ENCODE measurements at places on chromosomes 11 and 22.

GRCh38 chr11:22346282-22346681, 8.1 kb downstream of the SLC17A6 start:
- DNase-seq, result no peak

- DNase-seq, result no peak
Measured at GRCh38 chr11:134920851-134921608, 509.0 kb upstream of the B3GAT1 start.

- DNase-seq, result no peak
Measured at GRCh38 chr11:84419616-84420015, 1133.4 kb upstream of the CCDC90B start.

GRCh38 chr11:117972629-117973502, 13.3 kb upstream of the IL10RA start:
- DNase-seq, result no peak

DNA sequence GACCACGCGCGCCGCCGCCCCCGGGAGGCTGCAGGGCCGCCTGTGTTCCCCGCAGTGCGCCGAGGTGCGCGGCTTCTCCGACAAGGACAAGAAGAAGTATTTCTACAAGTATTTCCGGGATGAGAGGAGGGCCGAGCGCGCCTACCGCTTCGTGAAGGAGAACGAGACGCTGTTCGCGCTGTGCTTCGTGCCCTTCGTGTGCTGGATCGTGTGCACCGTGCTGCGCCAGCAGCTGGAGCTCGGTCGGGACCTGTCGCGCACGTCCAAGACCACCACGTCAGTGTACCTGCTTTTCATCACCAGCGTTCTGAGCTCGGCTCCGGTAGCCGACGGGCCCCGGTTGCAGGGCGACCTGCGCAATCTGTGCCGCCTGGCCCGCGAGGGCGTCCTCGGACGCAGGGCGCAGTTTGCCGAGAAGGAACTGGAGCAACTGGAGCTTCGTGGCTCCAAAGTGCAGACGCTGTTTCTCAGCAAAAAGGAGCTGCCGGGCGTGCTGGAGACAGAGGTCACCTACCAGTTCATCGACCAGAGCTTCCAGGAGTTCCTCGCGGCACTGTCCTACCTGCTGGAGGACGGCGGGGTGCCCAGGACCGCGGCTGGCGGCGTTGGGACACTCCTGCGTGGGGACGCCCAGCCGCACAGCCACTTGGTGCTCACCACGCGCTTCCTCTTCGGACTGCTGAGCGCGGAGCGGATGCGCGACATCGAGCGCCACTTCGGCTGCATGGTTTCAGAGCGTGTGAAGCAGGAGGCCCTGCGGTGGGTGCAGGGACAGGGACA, 2.7 kb downstream of the NLRP6 start:
- DNase-seq, result no peak

DNA sequence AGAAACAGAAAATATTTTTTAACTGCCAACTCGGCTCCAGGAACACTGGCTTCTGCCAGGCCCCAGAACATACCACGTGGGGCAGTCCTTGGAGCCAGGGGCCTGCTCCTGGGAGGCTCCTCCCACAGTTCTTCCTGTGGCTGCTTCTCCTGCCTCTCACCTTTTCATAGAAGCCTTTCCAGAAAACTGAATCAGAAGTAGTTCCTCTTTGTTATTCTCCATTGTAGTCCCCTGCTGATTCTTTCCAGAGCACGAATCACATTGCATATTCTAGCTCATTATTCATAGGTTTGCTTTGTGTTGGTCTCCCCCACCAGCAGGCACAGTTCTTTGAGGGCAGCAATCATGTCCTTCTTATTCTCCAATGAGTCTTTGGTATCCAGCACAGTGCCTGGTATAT, 106.0 kb downstream of the EFCAB6 start:
- no peak for DNase-seq

DNA sequence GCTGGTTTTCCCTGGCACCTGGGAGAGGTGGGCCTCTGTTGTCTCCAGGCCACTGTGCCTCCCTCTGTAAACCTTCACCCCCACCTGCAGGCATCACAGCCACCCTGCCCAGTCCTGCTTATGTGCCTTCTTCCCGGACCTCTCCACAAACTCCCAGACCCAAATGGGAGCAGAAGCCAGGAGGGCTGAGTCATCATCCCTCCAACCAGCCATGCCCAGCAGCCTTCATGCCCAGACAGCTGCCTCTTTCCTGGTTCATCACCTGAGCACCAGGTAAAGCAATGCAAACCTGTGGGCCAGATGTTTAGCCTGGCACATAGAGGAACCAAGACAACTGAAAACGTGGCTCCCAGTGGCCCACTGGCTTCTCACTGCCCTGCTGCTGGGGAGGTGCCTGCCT, 2.1 kb upstream of the TMPRSS4 start:
- DNase-seq, result no peak

- DNase-seq, result peak; percentile 29
Measured at GRCh38 chr11:64146036-64146955, 19.6 kb downstream of the MACROD1 start.

GRCh38 chr22:38782402-38783094, 11.4 kb downstream of the DNAL4 start:
- DNase-seq, result no peak

DNA sequence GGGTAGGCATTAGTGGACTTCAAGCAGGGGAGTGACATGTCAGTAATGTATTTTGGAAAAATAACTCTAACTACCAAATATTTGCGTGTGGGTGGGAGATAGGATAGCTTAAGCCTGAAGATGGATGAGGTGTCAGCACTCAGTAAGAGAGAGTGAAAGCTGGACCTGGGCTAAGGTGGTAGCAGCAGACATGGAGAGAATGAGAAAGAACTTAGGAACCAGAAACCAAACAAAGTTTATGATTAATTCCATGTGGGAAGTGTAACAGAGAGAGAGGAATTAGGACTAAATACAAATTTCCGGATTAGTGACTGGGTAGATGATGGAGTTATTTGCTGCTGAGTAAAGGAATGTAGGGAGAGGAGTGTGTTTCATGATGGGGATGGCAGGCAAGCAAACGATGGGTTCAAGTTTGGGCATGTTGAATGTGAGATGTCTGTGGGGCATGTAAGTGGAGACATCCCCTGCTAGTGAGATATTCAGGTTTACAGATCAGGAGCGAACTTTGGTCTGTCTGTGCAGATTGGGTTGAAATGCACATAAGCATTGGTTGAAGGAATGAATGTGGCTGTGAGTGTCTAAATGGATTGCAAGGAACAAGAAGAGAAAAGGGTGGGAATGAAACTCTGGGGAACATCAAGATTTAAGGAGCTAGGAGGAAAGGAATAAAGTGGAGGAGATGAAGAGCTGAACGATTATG, 185.6 kb upstream of the MTMR2 start:
- DNase-seq, result no peak

GRCh38 chr11:94131047-94131717, 2.5 kb downstream of the PANX1 start:
- no peak for DNase-seq

DNA sequence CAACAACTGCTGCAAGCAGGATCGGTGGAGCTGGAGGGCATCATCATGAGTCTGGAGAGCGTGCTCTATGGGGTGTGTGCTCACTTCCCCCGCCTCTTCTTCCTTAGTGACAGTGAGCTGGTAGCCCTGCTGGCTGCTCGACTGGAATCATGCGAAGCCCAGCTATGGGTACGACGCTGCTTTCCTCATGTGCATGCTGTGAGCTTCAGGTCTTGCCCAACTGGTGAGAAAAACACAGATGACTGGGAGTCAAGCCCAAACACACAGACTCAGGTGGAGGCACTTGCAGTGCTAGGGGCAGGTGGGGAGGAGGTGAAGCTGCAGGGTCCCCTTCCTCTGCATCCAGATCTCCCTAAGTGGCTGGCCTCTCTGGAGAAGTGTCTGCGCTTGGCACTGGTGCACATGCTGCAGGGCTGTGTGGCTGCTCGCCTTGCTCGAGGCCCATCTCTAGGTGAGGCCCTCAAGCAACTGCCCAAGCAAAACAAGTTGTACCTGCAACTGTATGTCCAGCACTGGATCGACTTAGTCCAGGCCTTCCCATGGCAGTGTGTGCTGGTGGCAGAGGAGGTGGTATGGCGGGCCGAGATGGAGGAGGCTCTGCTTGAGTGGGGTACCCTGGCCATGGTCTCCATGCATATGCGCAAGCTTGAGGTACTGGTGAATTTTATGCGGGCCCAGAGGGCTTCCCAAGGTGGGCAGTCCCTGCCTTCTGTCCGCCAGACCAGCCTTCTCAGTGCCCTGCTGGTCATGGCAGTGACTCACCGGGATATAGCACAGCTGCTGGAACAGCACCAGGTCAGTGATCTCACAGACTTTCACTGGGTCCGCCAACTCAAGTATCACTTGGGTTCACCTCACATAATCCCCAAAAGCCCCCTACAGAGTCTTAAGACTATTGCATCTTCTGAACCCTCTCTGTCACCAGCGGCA, 48.1 kb downstream of the DNHD1 start:
- DNase-seq, result no peak

- DNase-seq, result no peak
Measured at GRCh38 chr22:21038405-21038804, 6.0 kb upstream of the SLC7A4 start.

GRCh38 chr11:119752946-119753345, 23.9 kb upstream of the NECTIN1 start:
- no peak for DNase-seq

DNA sequence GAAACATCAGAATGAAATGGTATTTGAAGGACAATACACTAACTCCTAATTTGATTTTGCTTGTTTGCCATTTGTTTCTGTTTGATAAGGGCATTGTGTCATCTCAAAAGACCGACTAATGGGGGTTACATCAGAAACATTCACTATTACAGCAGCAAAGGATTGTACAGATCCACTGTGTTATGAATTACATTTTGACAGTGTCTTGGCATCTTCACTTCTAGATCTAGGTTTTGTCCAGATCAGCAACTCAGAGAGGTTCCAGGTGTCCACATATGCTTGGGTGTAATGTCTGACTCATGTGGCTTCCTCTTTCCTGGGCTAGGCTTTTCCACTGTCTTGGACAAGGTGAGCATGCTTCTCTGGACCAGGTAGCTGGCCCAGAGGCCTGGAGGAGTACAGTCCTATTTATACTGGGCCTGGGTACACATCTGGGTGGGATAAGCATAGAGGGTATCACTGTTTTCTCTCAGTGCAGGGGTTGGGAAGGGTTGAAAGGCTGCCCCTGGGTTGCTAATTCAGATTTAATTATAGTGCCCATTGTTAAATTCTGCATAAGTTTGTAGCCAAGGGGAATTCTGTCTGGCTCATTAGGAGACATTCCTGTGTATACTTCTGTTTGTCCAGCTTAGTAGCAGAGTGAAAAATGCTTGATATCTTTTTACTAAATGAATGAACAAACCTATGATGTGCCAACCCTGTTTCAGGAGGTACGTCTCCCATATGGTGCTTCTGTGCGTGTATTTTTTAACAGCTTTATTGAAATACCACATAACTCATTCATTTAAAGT, 23.8 kb downstream of the DDI1 start:
- no peak for DNase-seq

DNA sequence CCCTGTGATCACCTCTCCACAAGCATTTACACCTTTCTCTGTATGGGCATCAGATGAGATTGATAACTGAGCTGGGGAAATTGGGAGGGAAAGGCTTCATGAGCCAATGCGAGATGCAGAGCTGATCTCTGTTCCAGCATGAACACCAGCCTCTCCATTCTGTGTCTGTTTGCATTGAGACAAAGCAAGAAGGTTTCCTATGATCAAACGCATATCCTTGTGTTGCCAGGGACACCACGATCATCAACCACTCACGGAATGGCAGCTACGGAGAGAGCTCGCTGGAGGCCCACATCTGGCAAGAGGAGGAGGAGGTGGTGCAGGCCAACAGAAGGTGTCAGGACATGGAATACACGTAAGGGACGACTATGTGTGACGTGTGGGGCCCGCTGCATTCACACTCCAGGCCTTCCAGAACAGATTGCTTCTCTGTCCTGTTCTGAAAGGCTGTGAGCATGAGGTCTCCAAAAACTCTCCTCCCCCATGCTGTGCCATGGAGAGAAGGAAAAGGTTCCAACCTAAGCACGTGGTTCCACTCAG, 96.4 kb downstream of the AMOTL1 start:
- no peak for DNase-seq

GRCh38 chr11:111081021-111081511, 164.5 kb upstream of the POU2AF2 start:
- DNase-seq, result no peak

GRCh38 chr11:69485337-69486041, 4.0 kb downstream of the LINC01488 start:
- DNase-seq, result no peak

- no peak for DNase-seq
Measured at GRCh38 chr11:72808331-72808798, 5.8 kb upstream of the ATG16L2 start.

GRCh38 chr11:128664317-128664716, 29.6 kb upstream of the FLI1 start:
- no peak for DNase-seq

- DNase-seq, result no peak
Measured at GRCh38 chr22:22858559-22858937, 29.1 kb upstream of the IGLL5 start.

DNA sequence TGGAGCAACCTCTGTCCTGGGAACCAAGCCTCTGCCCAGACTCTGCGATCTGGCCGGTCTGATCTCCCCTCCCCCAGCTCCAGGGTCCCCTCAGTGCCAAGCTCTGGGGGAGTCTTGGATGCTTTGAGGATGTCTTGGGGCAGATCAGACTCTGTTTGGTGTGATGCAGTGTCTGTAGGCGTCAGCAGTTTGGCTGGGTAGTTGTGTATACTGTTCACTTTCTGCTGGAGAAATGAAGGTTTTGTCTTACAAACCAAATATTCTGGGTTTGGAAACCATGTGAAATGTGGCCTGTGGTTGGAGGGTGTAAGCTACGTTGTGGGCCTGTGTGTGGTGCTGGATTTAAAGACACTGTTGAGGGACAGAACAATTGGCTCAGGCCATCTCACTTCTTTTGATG, 4.6 kb downstream of the INSC start:
- DNase-seq, result no peak

Measured in stimulated activated CD8-positive, alpha-beta memory T cell treated with anti-CD3 and anti-CD28 coated beads, Interleukin-7, amount 100 ng/mL, for 1 hour (primary cell).